ENCODE measurements at places on chromosomes 2 and 18.

DNA sequence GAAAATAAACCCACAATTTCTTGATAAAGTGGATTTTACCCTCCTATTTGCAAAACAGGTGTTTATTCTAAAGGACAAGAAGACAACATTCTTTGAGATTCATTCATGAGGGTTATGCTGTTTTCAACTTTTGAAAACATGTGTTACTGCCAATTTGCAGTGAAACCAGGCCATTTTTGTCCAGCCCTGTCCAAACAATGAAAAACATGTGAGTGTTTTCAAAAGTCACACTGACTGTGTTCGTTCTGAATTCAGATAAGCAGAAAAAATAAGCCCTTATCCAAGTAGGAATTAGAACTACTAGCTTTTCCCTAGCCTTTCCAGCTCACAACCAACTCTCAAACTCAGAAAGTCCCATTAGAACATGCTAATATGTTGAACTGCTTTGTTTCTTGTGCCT lies 148.1 kb upstream of the PID1 start:
- DNase-seq = no peak
- H3K27me3 ChIP-seq = peaks cover 6% of the 10 kb centered on the region

- H3K4me3 ChIP-seq = no peak overlapping the region
- H3K27ac ChIP-seq = peak overlapping the region; percentile 65
- DNase-seq = peak; percentile 29
- no peaks in the 10 kb centered on the region for H3K36me3 ChIP-seq
- H3K4me1 ChIP-seq = peaks cover 4% of the 10 kb centered on the region
- peaks cover 18% of the 10 kb centered on the region for H3K27me3 ChIP-seq
Measured at GRCh38 chr2:23658466-23658942, 268.4 kb downstream of the ATAD2B start.

GRCh38 chr18:46148810-46149209 lies 44.6 kb downstream of the HAUS1 start:
- H3K4me1 ChIP-seq = peaks cover 19% of the 10 kb centered on the region
- no peaks in the 10 kb centered on the region for H3K36me3 ChIP-seq
- H3K4me3 ChIP-seq = no peak overlapping the region
- no peak for DNase-seq
- no peaks in the 10 kb centered on the region for H3K27me3 ChIP-seq
- H3K27ac ChIP-seq = no peak overlapping the region

DNA sequence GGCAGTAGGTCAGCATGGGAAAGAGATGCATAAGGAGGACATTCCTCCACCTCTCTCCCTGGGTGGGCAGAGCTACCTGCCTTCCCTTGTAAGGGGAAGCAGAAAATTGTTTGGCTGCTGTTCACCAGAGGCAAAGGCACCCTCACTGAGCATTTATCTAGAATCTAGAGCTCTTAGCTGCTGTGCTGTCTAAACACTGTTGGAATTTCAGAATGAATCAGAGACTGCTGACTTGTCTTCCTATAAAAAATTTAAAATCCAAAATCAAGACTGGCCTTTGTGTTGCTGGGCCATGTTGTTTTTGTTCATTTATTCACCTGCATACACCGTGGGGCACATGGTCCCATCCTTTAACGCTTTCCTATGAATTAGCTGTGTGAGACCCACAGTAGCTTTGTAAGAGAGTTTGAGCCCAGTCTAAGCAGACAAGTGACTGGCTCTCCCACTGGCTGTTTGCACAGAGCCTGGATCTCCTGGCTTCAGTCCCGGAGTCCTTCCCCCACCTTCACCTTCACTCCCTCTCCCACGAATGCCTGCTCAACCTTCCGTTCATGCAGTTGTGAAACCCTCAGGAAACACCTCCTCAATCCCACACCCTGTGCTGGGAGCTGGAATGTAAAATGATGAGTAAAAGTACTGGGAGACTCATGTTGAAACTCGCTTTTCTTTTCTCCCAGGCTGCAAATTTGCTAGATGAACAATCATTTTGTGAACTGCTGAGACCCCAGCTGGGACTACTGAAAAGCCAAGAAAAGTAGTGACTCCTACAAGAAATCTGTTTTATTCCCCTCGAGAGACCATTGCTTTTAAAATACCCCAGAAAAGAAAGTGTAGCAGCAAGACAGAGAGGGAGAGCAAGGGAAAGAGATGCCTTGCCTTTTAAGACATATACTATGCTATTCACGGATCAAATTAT lies 76.2 kb downstream of the FAM168B start:
- no peaks in the 10 kb centered on the region for H3K4me1 ChIP-seq
- DNase-seq = no peak
- H3K36me3 ChIP-seq = no peaks in the 10 kb centered on the region
- peaks cover 6% of the 10 kb centered on the region for H3K27me3 ChIP-seq
- no peak overlapping the region for H3K27ac ChIP-seq

DNA sequence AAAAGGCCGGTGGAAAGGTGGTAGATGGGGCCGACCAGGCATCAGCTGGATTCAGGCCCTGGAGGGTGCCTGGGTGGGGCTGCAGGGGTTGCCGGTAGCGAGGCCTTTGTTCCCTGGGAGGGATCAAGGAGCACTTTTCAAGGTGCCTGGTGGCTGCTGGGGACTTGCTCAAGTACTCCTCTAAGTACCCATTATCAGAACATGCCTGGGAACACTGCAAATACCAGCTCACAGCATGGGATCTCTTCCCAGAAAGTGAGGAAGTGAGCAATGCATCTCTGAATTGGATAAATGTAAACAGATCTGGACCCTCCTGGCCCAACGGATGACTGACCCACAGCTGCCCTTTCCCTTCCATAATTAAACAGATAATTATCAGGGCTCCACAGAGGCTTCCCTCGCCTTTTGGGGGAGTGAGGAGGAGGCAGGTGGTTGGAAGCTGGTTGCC lies 210.5 kb downstream of the SH3RF3 start:
- H3K27me3 ChIP-seq = peaks cover 14% of the 10 kb centered on the region
- no peak for DNase-seq
- H3K36me3 ChIP-seq = no peaks in the 10 kb centered on the region
- no peak overlapping the region for H3K27ac ChIP-seq
- peaks cover 15% of the 10 kb centered on the region for H3K4me1 ChIP-seq

DNA sequence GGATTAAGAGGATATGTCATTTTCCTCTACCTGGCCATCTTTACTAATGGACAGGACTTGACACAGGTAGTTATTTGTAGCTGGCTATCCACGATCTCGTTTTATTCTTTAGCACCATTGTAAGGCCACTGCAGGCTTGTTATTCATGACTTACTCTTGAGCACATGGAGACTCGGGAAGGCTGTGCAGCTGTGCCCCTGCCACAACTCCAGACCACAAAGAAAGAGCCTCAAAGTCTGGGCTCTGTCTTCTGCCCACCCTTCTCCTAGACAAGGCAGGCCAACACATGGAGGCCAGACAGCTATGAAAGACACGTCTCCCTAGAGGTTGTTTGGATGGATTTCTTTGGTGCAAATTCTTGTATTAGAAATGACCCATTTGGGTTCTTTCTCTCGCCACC lies 133.8 kb downstream of the NAPG start:
- no peak overlapping the region for H3K4me3 ChIP-seq
- peaks cover 16% of the 10 kb centered on the region for H3K27me3 ChIP-seq
- H3K4me1 ChIP-seq = peaks cover 5% of the 10 kb centered on the region
- H3K27ac ChIP-seq = no peak overlapping the region
- no peak for DNase-seq
- no peaks in the 10 kb centered on the region for H3K36me3 ChIP-seq

DNA sequence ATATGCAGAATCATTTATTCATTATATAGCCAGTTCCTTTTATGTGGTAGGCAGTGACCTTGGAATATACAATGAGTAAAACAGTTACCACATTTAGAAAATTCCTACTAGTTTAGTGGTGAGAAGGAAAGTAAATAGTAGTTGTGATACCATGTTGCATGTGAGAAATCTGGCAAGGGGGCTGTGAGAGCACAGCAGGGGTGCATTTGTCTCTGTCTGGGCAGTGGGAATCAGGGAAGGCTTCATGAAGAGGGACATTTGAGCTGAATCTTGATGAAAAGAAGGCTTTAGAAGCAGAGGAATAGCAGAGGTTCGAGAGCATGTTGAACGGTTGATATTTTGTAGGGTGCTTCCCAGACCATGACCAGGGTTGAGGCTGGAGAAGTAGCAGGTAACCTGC lies 78.7 kb downstream of the RAB3GAP1 start:
- peaks cover 30% of the 10 kb centered on the region for H3K36me3 ChIP-seq
- no peaks in the 10 kb centered on the region for H3K27me3 ChIP-seq
- H3K4me1 ChIP-seq = peaks cover 6% of the 10 kb centered on the region
- no peak for DNase-seq
- H3K27ac ChIP-seq = no peak overlapping the region

DNA sequence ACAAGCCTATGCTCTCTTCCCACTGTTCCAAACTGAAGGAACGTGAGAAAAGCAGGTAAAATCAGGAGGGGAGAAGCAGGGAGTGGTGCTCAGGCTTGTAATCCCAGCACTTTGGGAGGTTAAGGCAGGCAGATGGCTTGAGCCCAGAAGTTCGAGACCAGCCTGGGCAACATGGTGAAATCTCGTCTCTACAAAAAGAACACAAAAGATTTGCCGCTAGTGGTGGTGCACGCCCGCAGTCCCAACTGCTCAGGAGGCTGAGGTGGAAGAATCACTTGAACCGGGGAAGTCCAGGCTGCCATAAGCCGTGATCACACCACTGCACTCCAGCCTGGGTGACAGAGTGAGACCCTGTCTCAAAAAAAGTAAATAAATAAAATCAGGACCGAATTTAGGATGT lies 1.3 kb upstream of the TMSB10 start:
- H3K36me3 ChIP-seq = peaks cover 22% of the 10 kb centered on the region
- peak overlapping the region; percentile 34 for H3K27ac ChIP-seq
- no peaks in the 10 kb centered on the region for H3K27me3 ChIP-seq
- H3K4me1 ChIP-seq = peaks cover 62% of the 10 kb centered on the region
- peak overlapping the region; percentile 54 for H3K4me3 ChIP-seq
- DNase-seq = no peak
